Lower lobe of right lung (tissue), 2 donors: ENCODE measurements at places on chromosomes 11 and 22. TPM values are rescaled to one million over a fixed set of nuclear protein-coding genes. Genes with fewer than 3 reads are reported as not detected.
A peak's percentile ranks its signal among the peaks of the same experiment; 100 is the strongest.

The NPAT gene
- 16.7 TPM for total RNA-seq

The LYVE1 gene
- 95.2 TPM for total RNA-seq

The XRRA1 gene
- total RNA-seq = 10.0 TPM

The TMEM86A gene
- total RNA-seq = 11.7 TPM

The KCTD14 gene
- total RNA-seq = 12.3 TPM

The FADS1 gene
- total RNA-seq = 63.6 TPM

The MRGPRG gene
- not detected for total RNA-seq

The TBX10 gene
- not detected for total RNA-seq

The SOX6 gene
- total RNA-seq = 4.8 TPM

The SLC5A4 gene
- total RNA-seq = 1.4 TPM

The DDTL gene
- 2.9 TPM for total RNA-seq

The ANO1 gene
- 9.0 TPM for total RNA-seq

The PHF21B gene
- not detected for total RNA-seq

The EMID1 gene
- total RNA-seq = 8.2 TPM

The IFITM10 gene
- 9.2 TPM for total RNA-seq

- no peaks in the 10 kb centered on the region for H3K36me3 ChIP-seq
- H3K27ac ChIP-seq = no peak overlapping the region
- H3K4me1 ChIP-seq = no peaks in the 10 kb centered on the region
- H3K4me3 ChIP-seq = no peak overlapping the region
- peaks cover 6% of the 10 kb centered on the region for H3K27me3 ChIP-seq
Observed at GRCh38 chr11:33552756-33553155, 147.9 kb downstream of the C11orf91 start.

- H3K36me3 ChIP-seq = no peaks in the 10 kb centered on the region
- no peak overlapping the region for H3K27ac ChIP-seq
- H3K27me3 ChIP-seq = no peaks in the 10 kb centered on the region
- no peak for DNase-seq
Observed at GRCh38 chr11:123601136-123601535, 53.3 kb downstream of the SCN3B start.

DNA sequence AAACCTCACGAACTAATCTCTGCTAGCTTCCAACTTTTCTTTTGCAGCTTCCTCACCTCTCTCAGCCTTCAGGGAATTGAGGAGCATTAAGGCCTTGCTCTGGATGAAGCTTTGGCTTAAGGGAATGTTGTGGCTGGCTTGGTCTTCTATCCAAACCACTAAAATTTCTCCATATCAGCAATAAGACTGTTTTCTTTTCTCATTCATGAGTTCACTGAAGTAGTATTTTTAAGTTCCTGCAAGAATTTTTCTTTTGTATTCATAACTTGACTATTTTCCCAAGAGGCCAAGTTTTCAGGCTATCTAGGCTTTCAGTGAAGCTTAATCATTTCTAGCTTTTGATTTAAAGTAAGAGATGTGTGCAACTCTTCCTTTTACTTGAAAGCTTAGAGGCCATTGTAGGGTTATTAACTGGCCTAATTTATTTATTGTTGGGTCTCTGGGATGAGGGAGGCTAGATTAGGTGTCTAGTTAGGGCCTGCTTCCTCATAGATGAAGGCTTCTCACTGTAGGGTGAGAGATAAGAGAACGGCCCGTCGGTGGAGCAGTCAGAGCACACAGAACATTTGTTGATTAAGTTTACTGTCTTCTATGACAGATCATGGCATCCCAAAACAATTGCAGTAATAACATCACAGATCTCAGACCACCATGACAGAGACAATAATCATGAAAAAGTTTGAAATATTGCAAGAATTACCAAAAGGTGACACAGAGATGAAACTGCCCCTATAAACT lies 33.2 kb downstream of the CSF2RB start:
- no peak for DNase-seq
- no peaks in the 10 kb centered on the region for H3K36me3 ChIP-seq
- H3K4me1 ChIP-seq = no peaks in the 10 kb centered on the region

DNA sequence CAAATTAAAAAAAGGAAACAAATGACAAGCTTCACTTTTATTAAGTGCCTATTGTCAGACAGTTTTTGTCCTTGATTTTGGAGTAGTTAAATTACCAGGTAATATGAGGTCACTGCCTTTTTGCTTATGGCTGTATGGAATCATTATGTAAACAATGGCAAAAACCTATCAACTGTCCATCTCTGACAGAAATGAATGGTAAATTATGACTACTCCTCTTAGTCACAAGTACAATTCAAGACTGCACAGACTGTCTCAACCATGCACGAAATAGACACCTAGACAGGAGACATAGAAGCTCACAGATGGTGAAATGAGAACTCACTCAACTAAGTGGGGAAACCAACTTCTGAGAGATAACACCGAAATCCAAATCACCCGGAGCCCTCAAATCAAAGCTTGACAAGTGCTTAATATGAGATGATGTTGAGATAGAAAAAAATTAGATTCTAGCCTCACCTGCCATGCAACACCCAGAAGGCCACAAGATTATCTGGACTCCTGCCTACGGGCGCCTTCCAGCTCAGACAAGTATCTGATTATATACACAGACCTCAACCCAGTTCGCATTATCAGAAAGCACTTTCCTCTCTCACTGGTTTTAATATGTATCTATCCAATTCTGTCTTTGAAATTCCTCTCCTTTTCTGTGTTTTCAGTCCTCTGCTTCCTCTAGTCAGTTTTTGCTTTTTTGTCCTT lies 199.3 kb downstream of the CADM1 start:
- DNase-seq = no peak
- no peak overlapping the region for H3K27ac ChIP-seq
- H3K4me3 ChIP-seq = no peak overlapping the region
- no peaks in the 10 kb centered on the region for H3K27me3 ChIP-seq
- H3K36me3 ChIP-seq = no peaks in the 10 kb centered on the region

DNA sequence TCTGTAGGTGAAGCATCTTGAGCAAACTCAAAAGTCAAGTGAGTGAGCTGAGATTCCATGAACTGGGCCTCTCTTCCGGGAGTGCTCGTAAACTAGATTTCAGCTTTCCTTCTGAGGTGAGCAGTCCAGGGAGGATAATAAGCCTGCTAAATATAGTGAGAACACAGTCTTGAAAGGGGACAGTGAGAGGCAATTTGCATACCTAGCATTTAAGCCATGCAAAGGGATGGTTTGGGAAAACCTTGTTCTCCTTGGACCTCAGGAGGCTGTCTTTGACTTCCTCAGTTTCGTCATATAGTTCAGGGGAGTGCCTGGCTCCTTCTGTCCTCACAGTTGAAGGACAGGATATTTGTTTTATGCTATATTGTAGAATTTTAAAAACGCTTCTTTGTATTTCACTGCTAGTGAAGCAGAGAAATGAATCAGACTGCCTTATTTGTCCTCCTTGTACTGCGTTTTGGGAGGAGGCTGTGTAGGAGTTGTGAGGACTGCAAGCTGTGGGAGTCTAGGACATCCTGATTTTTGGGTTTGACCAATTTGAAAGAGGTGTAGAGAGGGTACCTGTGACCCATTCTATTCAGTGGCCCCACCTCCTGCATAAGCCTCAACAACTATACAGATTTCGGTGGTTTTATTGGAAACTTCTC lies 11.0 kb upstream of the SORL1-AS1 start:
- H3K36me3 ChIP-seq = no peaks in the 10 kb centered on the region
- H3K4me1 ChIP-seq = peaks cover 41% of the 10 kb centered on the region
- H3K27ac ChIP-seq = no peak overlapping the region
- no peak for DNase-seq
- no peak overlapping the region for H3K4me3 ChIP-seq
- H3K27me3 ChIP-seq = no peaks in the 10 kb centered on the region

DNA sequence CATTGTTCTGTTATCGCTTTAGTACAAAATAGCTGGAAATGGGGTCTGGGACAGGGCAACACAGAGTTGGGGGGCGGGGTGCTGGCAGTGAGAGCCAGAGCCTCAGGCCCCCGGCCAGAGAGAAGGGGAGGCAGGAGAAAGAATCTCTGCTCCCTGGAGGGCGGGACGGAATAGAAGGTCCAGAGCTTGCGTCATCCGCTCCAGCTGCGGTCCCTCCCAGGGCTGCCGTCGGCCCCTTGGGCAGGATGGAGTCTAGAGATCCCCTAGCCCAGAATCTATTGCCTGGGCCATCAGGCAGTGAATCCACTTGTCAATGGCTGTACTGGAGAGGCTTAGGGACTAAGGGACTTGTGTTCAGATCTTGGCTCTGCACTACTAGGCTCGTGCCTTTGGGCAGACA lies 5.0 kb downstream of the TP53I11 start:
- H3K4me3 ChIP-seq = no peak overlapping the region
- H3K36me3 ChIP-seq = peaks cover 11% of the 10 kb centered on the region
- no peaks in the 10 kb centered on the region for H3K27me3 ChIP-seq
- H3K4me1 ChIP-seq = peaks cover 66% of the 10 kb centered on the region

- H3K27me3 ChIP-seq = no peaks in the 10 kb centered on the region
- H3K36me3 ChIP-seq = no peaks in the 10 kb centered on the region
- H3K4me1 ChIP-seq = no peaks in the 10 kb centered on the region
- no peak for DNase-seq
Observed at GRCh38 chr11:26742966-26743365, 21.1 kb upstream of the SLC5A12 start.

DNA sequence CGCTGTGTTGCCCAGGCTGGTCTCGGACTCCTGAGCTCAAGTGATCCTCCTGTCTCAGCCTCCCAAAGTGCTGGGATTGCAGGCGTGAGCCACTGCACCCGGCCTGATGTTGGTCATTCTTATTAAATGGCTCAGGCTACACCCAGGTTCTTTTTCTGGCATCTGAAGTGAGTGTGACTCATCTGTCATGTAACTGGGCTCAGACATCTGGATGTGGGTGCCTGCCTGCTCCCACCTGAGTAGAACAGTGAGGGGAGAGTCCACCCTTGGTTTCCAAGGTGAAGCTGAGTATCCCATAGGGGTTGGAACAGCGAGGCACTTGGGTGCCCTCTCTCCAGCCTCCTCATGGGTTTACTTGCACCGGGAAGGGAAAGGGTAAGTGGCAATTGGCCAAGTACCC lies 36.7 kb upstream of the EIF3D start:
- H3K36me3 ChIP-seq = no peaks in the 10 kb centered on the region
- H3K27ac ChIP-seq = no peak overlapping the region
- DNase-seq = no peak
- no peaks in the 10 kb centered on the region for H3K4me1 ChIP-seq
- no peak overlapping the region for H3K4me3 ChIP-seq
- H3K27me3 ChIP-seq = peaks cover 36% of the 10 kb centered on the region

GRCh38 chr11:39664023-39664422 lies 1795.4 kb downstream of the LRRC4C start:
- H3K27me3 ChIP-seq = no peaks in the 10 kb centered on the region
- H3K36me3 ChIP-seq = no peaks in the 10 kb centered on the region
- no peaks in the 10 kb centered on the region for H3K4me1 ChIP-seq
- H3K27ac ChIP-seq = no peak overlapping the region

GRCh38 chr11:94212898-94213297 lies 84.3 kb downstream of the PANX1 start:
- H3K36me3 ChIP-seq = no peaks in the 10 kb centered on the region
- no peaks in the 10 kb centered on the region for H3K27me3 ChIP-seq
- H3K27ac ChIP-seq = no peak overlapping the region
- DNase-seq = no peak
- no peak overlapping the region for H3K4me3 ChIP-seq

DNA sequence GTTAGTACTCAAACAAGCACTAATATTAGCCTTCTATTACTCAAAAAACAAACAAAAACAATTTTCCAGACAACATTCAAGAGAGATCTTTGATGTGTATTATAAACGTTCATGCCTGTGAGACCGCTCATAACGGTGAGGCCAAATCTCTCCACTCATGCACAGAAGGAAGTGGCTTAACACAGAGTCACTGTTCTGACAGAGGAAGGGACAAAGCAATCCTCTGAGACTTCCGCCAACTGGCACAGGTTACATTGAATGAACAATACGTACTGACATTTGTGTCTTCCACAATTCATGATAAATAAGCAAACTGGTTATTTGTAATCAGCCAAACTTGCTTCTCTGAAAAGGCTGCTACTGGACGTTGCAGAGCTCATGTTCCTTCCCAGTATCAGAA lies 30.5 kb downstream of the CHKA start:
- no peaks in the 10 kb centered on the region for H3K27me3 ChIP-seq
- H3K4me3 ChIP-seq = no peak overlapping the region
- no peak for DNase-seq
- H3K4me1 ChIP-seq = peaks cover 11% of the 10 kb centered on the region
- H3K27ac ChIP-seq = peak overlapping the region; percentile 39

DNA sequence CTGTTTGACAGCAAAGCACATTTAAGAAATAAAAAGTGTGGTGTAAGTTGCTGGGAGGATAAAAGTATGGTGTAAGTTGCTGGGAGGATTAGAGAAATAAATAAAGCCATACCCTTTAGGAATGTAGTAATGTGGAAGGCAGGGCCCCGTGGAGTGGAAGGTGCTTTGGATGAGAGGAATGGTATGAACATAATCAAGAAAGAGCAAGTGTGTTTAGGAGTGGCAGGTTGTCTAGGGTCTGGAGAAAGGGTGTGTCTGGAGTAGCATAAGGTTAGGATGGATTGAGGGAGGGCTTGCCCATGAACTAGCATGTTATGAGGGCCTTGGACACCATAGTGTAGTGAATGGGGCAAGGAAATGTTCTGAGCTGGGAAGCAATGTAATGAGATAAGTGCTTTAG lies 18.1 kb downstream of the MRPL16 start:
- DNase-seq = no peak
- no peak overlapping the region for H3K4me3 ChIP-seq
- no peaks in the 10 kb centered on the region for H3K27me3 ChIP-seq
- peaks cover 98% of the 10 kb centered on the region for H3K36me3 ChIP-seq
- H3K4me1 ChIP-seq = peaks cover 33% of the 10 kb centered on the region

GRCh38 chr11:58933661-58934060 lies 5.6 kb upstream of the GLYATL1 start:
- no peak for DNase-seq
- no peak overlapping the region for H3K4me3 ChIP-seq
- H3K27me3 ChIP-seq = peaks cover 4% of the 10 kb centered on the region

DNA sequence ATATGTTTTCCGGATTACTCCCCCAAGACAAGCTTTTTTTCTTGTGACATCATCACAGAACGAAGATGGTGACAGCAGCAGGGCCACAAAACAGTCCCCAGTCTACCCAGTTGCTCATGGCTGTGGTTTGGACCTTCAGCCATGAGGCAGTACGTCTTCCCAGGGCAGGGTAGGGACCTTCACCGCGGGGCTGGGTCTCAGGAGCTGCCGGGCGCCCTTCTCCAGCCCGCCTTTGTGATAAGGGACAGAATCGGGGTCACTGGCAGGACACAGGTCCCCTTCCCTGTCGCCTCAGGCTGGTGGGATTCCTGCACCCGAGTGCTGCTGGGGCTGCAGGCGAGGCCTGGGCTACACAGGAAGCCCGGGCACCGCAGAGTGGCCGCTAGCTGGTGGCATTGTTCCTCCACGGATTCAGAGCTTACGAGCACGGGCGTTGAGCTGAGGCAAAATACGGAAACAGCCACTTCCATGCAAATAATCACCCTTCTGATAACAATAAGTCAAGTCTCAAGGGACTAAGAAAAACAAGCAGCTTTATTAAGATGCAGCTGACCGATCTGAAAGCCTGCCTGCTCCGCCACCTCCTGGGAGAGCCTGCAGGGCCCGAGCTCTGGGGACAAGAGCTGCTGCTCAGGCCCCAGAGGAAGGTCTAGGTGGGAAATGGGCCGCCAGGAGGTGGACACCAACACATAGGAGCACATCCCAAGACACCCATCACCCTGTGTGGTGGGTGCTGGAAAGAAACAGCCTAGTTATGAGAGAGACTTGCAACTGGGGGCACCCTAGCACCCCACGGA lies 12.3 kb downstream of the TBX1 start:
- peaks cover 74% of the 10 kb centered on the region for H3K27me3 ChIP-seq
- H3K27ac ChIP-seq = no peak overlapping the region
- H3K4me1 ChIP-seq = peaks cover 8% of the 10 kb centered on the region
- DNase-seq = peak; percentile 48
